Aorta (tissue), 5 donors: ENCODE measurements at places on chromosomes 16 and 17. TPM values are rescaled to one million over a fixed set of nuclear protein-coding genes. Genes with fewer than 3 reads are reported as not detected.

DNAH2 gene
- 0.08 TPM for polyA plus RNA-seq

PYDC1 gene
- polyA plus RNA-seq: not detected

DNA sequence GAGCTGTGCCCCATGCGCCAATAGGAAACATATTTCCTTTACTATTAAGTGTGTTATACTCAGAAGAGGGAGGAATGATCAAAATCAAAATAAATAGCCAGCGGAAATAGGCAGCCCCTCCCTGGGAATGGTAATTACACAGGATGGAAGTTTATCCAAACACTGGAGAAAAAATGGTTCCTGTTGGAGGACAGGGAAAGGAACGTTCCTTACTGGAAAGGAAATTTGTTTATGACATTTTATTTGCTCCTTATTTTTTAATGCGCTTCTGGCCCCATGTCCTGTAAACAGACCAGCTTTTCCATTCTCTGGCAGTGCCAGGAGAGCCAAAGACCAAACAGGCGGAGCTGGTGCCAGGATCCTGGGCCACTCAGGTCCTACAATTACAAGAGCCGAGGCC, 273.7 kb downstream of the SOX9 start:
- H3K4me1 ChIP-seq: no peaks in the 10 kb centered on the region
- no peaks in the 10 kb centered on the region for H3K36me3 ChIP-seq
- no peak overlapping the region for H3K4me3 ChIP-seq
- no peak overlapping the region for H3K27ac ChIP-seq
- no peak for DNase-seq
- no peaks in the 10 kb centered on the region for H3K27me3 ChIP-seq

CEP112 gene
- polyA plus RNA-seq: 30.2 TPM

XAF1 gene
- polyA plus RNA-seq: 56.8 TPM

- no peaks in the 10 kb centered on the region for H3K4me1 ChIP-seq
- no peak overlapping the region for H3K27ac ChIP-seq
- no peak overlapping the region for H3K4me3 ChIP-seq
- DNase-seq: no peak
- no peaks in the 10 kb centered on the region for H3K36me3 ChIP-seq
Measured at GRCh38 chr17:10125531-10126275, 72.7 kb downstream of the GAS7 start.

NTN3 gene
- not detected for polyA plus RNA-seq

- DNase-seq: no peak
- no peak overlapping the region for H3K27ac ChIP-seq
- no peaks in the 10 kb centered on the region for H3K4me1 ChIP-seq
- no peak overlapping the region for H3K4me3 ChIP-seq
Measured at GRCh38 chr16:15498427-15499175, 64.2 kb downstream of the BMERB1 start.
